ENCODE measurements at places on chromosomes 11 and 22. TPM values are rescaled to one million over a fixed set of nuclear protein-coding genes. Genes with fewer than 3 reads are reported as not detected.
A peak's percentile ranks its signal among the peaks of the same experiment; 100 is the strongest.

DNA sequence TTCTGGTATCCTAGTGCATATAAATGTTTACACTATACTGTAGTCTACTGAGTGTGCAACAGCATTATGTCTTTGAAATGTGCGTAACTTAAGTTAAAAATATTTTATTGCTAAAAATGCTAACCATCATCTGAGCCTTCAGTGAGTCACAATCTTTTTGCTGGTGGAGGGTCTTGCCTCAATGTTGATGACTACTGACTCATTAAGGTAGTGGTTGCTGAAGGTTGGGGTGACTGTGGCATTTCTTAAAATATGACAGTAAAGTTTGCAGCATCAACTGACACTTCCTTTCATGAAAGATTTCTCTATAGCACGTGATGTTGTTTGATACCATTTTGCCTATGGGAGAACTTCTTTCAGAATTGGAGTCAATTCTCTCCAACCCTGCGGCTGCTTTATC lies 8.5 kb upstream of the CREBZF start:
- no peaks in the 10 kb centered on the region for H3K36me3 ChIP-seq
- no peak overlapping the region for H3K27ac ChIP-seq
- H3K4me1 ChIP-seq, result no peaks in the 10 kb centered on the region

- no peak overlapping the region for H3K27ac ChIP-seq
- no peaks in the 10 kb centered on the region for H3K27me3 ChIP-seq
- no peak overlapping the region for H3K4me3 ChIP-seq
- DNase-seq, result no peak
- no peaks in the 10 kb centered on the region for H3K36me3 ChIP-seq
These were observed 15.9 kb downstream of the SMIM38 start for GRCh38 chr11:69171476-69172240.

Gene BTBD18
- total RNA-seq, result under 0.01 TPM

GRCh38 chr22:38761202-38762162 lies 5.7 kb upstream of the SUN2 start:
- no peaks in the 10 kb centered on the region for H3K27me3 ChIP-seq
- no peak for DNase-seq
- H3K4me1 ChIP-seq, result peaks cover 31% of the 10 kb centered on the region
- no peaks in the 10 kb centered on the region for H3K36me3 ChIP-seq

DNA sequence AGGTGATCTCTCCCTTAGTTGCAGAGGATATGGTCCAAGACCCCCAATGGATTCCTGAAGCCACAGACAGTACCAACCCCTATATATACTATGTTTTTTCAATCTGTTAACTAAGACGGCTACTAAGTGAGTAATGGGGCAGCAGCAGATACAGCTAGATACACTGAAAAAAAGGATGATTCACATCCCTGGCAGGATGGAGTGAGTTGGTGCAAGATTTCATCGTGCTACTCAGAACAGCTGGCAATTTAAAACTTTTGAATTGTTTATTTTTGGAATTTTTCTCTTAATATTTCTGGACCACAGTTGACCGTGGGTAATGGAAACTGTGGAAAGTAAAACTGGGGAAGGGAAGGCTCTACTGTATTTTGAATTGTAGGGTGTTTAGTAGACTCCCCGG lies 17.0 kb upstream of the TMEM218 start:
- no peak for DNase-seq
- no peaks in the 10 kb centered on the region for H3K4me1 ChIP-seq
- no peak overlapping the region for H3K4me3 ChIP-seq
- no peaks in the 10 kb centered on the region for H3K27me3 ChIP-seq

Gene CNTF
- 0.66 TPM for total RNA-seq

DNA sequence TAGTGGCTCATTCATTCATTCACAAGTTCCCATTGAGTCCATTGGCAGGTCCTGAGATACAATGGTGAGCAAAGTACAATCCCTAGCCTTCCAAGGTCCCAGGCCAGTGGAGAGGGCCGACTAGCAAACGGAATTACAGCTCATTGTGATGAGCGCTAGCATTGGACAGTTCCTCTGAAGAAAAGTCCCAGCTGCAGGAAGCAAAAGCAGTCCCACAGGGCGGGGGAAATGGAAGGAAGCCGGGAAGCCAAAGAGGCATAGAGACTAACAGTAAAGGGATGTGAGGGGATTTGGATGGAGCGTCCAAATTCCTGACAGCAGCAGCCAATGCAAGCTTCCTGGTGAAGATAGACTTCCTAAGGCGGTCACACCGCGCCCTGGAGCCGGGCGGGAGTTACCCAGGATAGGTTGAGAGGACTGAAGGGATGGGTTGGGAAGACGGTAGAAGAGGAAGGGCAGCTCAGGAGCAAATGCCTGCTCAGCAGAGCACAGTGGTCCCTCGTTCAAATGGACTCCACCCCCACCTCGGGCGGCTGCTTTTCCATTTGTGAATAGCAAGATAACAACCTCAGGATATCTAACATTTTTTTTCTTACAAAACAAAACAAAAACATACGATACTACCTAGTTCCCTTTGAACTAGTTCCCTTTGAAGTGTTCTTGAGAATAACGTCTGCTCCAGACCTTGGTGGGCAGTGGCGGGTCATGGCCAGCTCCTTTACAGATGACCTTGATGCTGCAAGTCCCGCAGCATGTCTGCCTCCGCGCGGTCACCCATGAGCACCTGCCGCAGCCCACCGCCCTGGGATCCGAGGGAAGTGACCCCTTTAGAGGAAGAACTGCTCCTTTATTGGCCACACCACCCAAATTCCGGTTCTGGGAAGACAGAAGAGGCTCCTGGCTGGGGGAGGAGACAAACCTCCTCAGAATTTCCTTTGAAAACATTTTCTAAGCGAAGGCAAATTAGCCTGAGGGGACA lies 132.9 kb downstream of the RASSF10 start:
- H3K27me3 ChIP-seq, result no peaks in the 10 kb centered on the region
- H3K4me3 ChIP-seq, result no peak overlapping the region
- no peaks in the 10 kb centered on the region for H3K36me3 ChIP-seq
- DNase-seq, result no peak

DNA sequence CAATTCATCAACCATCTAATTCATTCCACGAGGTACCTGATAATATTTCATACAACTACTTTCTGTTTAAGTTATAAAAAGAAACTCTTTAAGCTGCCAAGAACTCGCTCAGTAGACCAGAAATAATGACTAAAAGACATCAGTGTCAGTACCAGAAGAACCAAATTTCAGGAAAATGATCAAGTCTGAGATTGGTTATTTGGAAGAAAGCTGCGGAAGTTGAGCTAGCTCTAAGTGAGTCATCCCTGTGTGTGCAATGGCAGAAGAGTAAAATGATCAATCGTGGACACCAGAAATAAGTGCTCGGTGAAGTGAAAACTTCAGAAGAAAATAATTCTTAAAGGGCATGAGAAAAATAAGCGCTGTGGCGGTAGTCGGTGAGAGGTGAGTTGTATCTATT lies 933.2 kb upstream of the CHORDC1 start:
- no peak overlapping the region for H3K27ac ChIP-seq
- H3K4me1 ChIP-seq, result no peaks in the 10 kb centered on the region
- DNase-seq, result no peak
- H3K36me3 ChIP-seq, result no peaks in the 10 kb centered on the region

DNA sequence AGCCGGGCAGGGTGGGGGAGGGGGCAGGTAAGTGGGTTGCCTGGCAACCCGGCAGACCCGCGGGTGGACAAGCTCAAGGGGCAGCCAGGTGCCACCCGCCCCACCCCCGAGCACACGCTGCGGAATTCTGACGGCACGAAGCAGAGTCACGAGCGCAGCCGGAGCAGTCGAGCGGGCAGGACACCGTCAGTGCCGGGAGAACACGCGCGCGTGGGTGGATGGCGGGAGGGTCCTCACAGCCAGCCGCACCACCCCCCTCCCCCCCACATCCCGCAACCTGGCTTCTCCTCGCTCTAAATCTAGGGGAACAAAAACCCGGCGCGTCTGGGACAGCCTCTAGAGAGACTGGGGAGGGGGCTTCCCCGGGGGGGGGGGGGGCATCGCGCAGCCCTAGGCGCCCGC lies 133.1 kb upstream of the HSD17B12 start:
- DNase-seq, result no peak
- no peak overlapping the region for H3K27ac ChIP-seq
- no peak overlapping the region for H3K4me3 ChIP-seq
- H3K4me1 ChIP-seq, result no peaks in the 10 kb centered on the region
- H3K36me3 ChIP-seq, result no peaks in the 10 kb centered on the region
- H3K27me3 ChIP-seq, result peaks cover 2% of the 10 kb centered on the region

- no peaks in the 10 kb centered on the region for H3K36me3 ChIP-seq
- H3K4me1 ChIP-seq, result no peaks in the 10 kb centered on the region
- DNase-seq, result no peak
These were observed 12.3 kb upstream of the SHANK3 start for GRCh38 chr22:50660306-50660705.

GRCh38 chr22:46022881-46023512 lies 46.0 kb upstream of the WNT7B start:
- no peaks in the 10 kb centered on the region for H3K36me3 ChIP-seq
- no peak overlapping the region for H3K4me3 ChIP-seq
- H3K4me1 ChIP-seq, result peaks cover 3% of the 10 kb centered on the region
- DNase-seq, result no peak
- H3K27ac ChIP-seq, result no peak overlapping the region

DNA sequence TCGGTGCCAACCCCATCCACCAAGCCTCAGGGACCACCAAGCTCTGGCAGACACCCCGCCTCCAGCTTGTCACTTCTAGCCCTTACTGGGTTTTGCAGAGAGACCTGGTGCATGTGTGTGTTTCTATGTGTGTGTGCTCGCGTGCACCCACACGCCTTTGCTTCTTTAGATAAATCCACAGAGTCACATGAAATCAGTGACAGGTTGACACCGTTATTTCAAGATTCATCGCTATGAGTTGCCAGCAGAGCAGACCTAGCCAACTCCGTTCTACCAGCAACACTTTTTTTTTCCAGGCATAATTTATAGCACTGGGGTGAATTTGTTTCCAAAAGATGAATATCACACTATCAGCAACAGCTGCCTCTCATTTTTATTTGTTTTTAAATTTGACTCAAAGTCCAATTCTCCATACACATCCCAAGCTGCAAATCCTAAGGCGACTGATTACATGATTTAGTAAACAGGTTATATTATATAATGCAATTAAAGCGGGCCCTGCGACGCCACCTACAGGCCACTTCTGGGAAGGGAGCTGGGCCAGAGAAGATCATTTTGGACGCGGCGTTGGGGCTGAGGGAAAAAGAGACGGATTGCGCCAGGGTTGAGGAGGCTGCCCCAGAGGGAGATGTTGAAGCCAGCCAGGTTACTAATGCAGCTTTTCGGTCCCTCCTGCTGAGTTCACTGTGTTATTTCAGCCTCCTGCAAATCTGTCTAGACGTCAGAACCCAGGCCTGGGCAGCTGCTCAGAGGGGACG lies 150.5 kb downstream of the FEZ1 start:
- H3K27me3 ChIP-seq, result no peaks in the 10 kb centered on the region
- H3K4me1 ChIP-seq, result no peaks in the 10 kb centered on the region
- peak; percentile 10 for DNase-seq
- no peak overlapping the region for H3K4me3 ChIP-seq
- H3K36me3 ChIP-seq, result no peaks in the 10 kb centered on the region
- no peak overlapping the region for H3K27ac ChIP-seq

GRCh38 chr22:31222736-31223135 lies 10.6 kb downstream of the LIMK2 start:
- H3K4me3 ChIP-seq, result no peak overlapping the region
- peaks cover 20% of the 10 kb centered on the region for H3K36me3 ChIP-seq
- H3K4me1 ChIP-seq, result peaks cover 8% of the 10 kb centered on the region

GRCh38 chr11:95218149-95218548 lies 12.9 kb downstream of the SESN3 start:
- no peak for DNase-seq
- no peak overlapping the region for H3K27ac ChIP-seq
- no peaks in the 10 kb centered on the region for H3K4me1 ChIP-seq
- H3K4me3 ChIP-seq, result no peak overlapping the region
- H3K27me3 ChIP-seq, result no peaks in the 10 kb centered on the region
- no peaks in the 10 kb centered on the region for H3K36me3 ChIP-seq

DNA sequence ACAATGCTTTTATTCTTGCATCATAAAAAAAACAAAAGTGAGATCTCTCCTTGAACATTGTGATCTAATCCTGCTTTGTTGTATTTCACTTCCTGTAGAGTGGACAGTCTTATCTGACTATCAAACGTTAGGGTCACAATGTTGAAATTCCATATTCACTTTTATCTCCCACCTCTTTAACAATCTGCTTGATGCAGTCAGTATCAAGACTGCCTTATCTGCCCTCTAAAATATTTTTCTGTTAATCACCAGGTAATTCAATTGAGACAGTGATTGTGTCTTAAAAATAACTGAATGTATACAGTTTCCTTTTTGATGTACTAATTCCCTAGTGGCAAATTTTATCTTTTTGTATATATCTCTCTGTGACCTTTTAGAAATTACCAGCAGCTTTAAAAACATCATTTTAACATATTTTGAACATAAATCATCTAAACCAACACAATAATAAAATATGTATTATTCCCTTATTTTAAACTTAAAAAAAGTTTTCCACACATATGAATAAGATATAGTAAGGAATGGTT lies 143.1 kb upstream of the MPPED2 start:
- no peak overlapping the region for H3K4me3 ChIP-seq
- H3K27me3 ChIP-seq, result no peaks in the 10 kb centered on the region
- no peaks in the 10 kb centered on the region for H3K4me1 ChIP-seq
- DNase-seq, result no peak

GRCh38 chr11:113177671-113178070 lies 136.7 kb upstream of the TTC12 start:
- no peaks in the 10 kb centered on the region for H3K36me3 ChIP-seq
- H3K27ac ChIP-seq, result no peak overlapping the region
- no peak overlapping the region for H3K4me3 ChIP-seq
- peaks cover 2% of the 10 kb centered on the region for H3K27me3 ChIP-seq
- H3K4me1 ChIP-seq, result no peaks in the 10 kb centered on the region
- DNase-seq, result no peak

Gene NXPE4
- total RNA-seq, result not detected

DNA sequence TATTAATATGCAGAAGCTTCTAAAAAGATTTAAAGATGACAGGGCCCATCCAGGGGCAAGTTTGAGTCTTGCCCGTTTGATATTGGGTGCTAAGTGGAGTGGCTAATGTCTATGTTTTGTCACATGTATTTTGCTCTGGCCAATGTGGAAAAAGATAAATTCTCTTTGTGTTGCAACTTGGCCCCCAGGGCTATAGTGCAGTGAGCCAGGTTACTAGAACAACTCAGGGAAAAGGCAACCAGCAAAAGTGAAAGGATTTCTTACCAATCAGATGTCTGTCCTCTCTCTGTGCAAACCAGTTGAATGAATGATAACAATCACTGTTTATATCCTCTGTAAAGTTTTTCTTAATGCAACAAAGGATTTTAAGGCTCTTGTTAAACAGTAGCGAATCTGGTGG lies 4.6 kb upstream of the CLNS1A start:
- H3K36me3 ChIP-seq, result no peaks in the 10 kb centered on the region
- peaks cover 4% of the 10 kb centered on the region for H3K4me1 ChIP-seq
- H3K4me3 ChIP-seq, result no peak overlapping the region
- no peak for DNase-seq
- no peak overlapping the region for H3K27ac ChIP-seq
- H3K27me3 ChIP-seq, result no peaks in the 10 kb centered on the region

- no peaks in the 10 kb centered on the region for H3K36me3 ChIP-seq
- peaks cover 3% of the 10 kb centered on the region for H3K4me1 ChIP-seq
- H3K27ac ChIP-seq, result peak within 1 kb of the TSS; percentile 22
- DNase-seq, result no peak
- H3K27me3 ChIP-seq, result peaks cover 48% of the 10 kb centered on the region
These were observed at the start of gene ASCL2 for GRCh38 chr11:2270322-2271076. Gene ASCL2, minus strand, starts transcription at chr11:2270588. Its CDS starts 256 bp downstream, at chr11:2270332.

- DNase-seq, result no peak
- no peak overlapping the region for H3K27ac ChIP-seq
- H3K27me3 ChIP-seq, result no peaks in the 10 kb centered on the region
- no peaks in the 10 kb centered on the region for H3K36me3 ChIP-seq
- no peak overlapping the region for H3K4me3 ChIP-seq
- peaks cover 16% of the 10 kb centered on the region for H3K4me1 ChIP-seq
These were observed 10.8 kb downstream of the ARAP1 start for GRCh38 chr11:72741429-72741833.

GRCh38 chr22:48594757-48595510 lies 1232.7 kb downstream of the BRD1 start:
- no peaks in the 10 kb centered on the region for H3K27me3 ChIP-seq
- no peak for DNase-seq
- H3K27ac ChIP-seq, result no peak overlapping the region
- no peaks in the 10 kb centered on the region for H3K36me3 ChIP-seq
- no peak overlapping the region for H3K4me3 ChIP-seq
